ENCODE measurements at places on chromosomes 6 and 20.
A peak's percentile ranks its signal among the peaks of the same experiment; 100 is the strongest.

DNA sequence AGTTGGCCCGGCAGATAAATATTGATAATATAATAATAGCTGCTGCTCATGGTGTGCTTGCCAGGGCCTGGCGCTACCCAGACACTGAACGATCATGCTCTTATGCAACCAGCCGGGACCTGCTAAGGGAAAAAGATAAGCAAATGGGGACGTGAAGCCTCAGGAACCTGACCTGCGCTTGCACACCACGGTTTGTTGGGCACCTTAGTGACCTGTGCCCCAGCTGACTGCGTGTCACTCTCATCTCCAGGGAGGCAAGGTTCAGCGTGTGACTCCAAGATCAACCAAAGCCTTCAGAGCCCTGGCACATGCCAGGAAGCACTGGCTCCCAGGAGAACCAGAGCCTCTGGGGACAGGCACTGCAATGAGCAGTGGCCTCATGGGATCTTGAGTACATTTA lies 111.1 kb downstream of the AGPAT4 start:
- DNase-seq, result no peak

DNA sequence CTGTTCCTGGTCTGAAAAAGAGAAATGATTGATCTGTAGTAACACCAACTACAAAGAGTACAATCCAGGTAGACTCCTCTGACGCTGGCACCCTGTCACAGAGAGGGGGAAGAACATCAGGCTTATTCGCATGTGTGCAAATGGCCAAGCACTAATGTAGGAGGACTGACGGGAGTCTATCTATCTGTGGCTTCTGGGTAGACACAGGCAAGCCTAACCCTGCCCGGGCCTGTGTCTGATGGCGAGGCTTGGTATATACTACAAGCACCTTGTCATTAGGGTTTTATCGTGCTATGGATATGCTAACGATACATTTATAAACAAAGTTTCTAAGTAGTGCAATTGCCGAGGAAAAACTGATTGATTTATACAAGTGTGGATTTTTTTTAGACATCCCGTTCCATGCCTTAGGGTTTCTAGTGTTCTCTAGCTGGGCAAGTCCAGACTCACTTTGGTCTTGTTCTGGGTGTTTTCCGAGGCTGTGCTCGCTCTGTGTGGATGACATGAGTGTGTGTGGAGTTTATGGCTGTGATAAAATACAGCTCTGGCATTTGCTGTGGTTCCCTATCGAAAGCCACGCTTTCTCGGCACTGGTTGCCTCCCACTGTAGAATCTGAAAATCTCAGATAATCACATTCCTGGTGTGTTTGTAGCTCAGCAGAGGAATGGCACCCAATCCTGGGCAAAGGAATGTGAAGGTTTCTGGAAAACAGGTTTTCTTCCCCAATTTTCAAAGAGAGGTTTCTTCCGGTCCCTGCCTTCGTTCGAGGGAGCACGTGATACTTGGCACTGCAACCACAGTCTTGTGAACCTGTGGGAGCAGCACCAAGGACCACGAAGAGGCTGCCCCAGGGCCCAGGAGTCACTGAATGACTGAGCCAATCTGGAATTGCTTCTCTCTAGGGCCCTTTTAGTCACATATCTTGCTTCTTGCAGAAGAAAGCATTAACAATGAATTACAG lies 67.5 kb upstream of the EDN1 start:
- DNase-seq, result no peak

- DNase-seq, result no peak
These were observed 603 bp upstream of the RAB23 start for GRCh38 chr6:57222743-57223077.

GRCh38 chr20:63333241-63333836 lies 27.8 kb downstream of the CHRNA4 start:
- DNase-seq, result no peak

GRCh38 chr6:134421501-134421900 lies 103.6 kb upstream of the SGK1 start:
- no peak for DNase-seq

- peak; percentile 33 for DNase-seq
These were observed 2.8 kb upstream of the KCNQ2 start for GRCh38 chr20:63475209-63475608.

GRCh38 chr6:166643891-166644590 lies 17.0 kb upstream of the RPS6KA2 start:
- DNase-seq, result no peak

DNA sequence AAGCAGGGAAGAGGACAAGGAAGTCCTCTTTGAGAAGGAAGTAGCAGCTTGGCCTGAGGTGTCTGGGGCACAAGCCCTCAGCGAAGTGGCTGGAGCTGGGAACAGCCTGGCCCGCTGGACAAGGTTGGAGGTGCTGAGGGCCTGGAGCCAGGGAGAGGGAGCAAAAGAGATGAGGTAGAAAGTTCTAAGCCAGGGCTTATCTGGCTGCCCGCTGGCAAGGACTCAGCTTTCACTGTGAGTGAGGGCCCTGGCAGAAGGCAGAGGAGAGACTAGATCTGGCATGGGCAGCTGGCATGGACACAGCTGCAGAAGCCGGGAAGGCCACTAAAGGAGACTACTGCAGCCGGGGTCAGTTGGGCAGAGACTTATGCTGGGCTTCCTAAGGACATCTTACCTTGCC lies 21.8 kb upstream of the PCMTD2 start:
- DNase-seq, result no peak

DNA sequence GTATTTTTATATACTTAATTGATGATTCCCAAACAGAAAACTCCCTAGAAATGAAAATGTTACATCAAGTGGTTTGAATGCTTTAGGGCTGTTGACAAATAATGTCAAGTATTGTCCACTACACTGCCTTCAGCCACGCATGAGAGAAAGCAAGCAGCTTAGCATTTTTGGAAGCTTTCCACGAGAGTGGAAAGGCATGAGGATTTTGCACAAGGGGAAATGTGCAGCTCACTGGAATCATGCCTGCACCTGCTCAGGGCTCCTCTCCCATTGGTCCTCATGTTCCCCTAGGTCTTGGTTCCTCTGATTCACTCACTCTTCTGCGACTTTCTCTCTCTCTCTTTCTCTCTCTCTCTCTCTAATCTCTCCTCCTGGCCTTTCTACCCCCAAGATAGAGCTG lies 439.5 kb upstream of the CDH4 start:
- DNase-seq, result no peak

GRCh38 chr6:146550911-146551310 lies 7.3 kb downstream of the RAB32 start:
- no peak for DNase-seq

DNA sequence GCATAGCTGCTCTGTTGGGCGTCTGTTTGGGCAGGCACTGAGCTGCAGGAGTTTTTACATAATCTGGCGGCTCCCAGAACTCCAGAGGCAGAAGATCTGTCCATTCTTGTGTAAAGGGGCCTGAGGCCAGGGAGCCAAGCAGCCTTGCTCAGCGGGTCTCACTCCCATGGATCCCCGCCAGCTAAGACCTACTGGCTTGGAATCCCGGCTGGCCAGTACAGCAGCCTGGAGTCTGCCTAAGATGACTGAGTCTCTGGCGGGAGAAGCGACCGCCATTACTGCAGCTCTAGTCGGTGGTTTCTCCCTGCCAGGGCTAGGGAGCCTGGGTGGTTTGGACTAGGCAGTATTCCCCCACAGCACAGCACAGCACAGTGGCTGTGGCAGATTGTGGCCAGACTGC lies 268.4 kb upstream of the SYNCRIP start:
- no peak for DNase-seq

GRCh38 chr6:63634630-63635029 lies 972 bp upstream of the PHF3 start:
- DNase-seq, result no peak

- DNase-seq, result no peak
These were observed 143.4 kb upstream of the PHACTR1 start for GRCh38 chr6:12572896-12573827.

DNA sequence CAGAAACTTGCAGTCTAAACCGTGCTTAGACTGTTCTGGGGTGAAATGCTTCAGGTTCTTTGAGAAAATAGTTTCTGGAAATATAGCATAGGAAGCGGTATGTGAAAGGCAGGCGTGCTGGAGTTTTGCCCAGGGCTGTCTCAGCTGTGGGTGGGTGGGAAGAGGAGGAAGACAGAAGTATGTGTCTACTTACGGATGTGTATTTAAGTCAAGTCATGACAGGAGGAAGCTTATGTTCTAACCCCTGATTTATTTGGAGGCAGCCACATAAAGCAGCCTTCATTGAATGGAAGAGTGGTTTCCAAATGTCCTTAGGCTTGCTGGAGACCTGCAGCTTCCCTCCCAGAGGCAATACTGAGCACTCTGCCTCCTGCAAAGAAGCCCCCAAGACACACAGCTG lies 345.8 kb upstream of the PRND start:
- peak; percentile 19 for DNase-seq

GRCh38 chr20:14220986-14221385 lies 116.4 kb downstream of the FLRT3 start:
- no peak for DNase-seq

GRCh38 chr6:130423044-130423443 lies 57.2 kb downstream of the TMEM200A start:
- DNase-seq, result no peak

DNA sequence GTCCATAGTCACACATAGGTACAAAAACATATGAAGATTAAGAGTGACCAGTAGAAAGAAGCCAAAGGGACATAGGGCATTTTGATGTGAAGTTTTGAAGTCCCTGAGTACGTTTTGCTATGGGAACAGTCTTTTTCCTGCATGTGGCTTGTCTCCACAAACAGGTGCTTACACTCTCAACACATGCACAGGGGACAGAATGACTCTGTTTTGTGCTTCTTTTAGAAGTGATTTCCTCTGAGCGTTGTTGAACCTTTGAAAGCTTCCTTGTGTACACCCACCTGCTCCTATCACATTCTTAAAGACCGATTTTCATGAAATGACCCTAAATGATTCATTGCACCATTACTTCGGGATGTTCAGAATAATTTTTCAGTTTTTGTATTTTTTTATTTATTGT lies 338.8 kb upstream of the CDH4 start:
- DNase-seq, result no peak

DNA sequence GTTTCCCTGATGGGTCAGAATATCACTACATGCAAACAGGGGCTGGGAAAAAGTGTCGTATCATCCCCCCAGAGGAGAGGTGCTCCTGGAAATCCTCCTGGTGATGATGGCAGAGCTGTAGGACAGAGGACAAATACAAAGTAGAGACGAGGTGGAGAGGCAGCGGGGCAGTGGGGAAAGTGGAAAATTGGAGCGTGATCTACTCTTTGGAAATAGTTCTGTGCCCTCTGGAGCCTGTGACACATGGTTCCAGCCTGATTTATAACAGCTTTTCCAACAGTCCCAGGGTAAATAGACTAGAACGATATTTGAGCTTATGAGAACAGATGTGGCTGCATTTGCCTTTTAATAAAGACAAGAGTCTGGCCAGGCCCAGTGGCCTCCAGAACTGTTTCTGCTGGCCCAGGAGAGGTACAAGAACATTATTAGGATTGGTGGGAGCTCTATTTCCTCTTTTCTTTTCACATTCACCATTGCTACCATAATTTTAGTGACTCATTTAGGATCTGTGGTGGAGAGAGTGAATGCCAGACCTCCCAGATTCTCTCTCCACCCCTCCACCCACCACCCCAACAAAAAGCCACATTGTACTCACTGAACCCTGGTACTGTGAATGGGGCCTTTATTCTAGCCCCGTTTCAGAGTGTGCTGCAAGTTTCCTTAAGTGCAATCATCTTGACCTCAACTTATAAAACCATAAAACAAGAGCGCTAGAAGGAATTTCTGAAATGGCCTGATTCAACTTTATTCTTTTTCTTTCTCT lies 78.3 kb downstream of the BTBD3 start:
- DNase-seq, result no peak

DNA sequence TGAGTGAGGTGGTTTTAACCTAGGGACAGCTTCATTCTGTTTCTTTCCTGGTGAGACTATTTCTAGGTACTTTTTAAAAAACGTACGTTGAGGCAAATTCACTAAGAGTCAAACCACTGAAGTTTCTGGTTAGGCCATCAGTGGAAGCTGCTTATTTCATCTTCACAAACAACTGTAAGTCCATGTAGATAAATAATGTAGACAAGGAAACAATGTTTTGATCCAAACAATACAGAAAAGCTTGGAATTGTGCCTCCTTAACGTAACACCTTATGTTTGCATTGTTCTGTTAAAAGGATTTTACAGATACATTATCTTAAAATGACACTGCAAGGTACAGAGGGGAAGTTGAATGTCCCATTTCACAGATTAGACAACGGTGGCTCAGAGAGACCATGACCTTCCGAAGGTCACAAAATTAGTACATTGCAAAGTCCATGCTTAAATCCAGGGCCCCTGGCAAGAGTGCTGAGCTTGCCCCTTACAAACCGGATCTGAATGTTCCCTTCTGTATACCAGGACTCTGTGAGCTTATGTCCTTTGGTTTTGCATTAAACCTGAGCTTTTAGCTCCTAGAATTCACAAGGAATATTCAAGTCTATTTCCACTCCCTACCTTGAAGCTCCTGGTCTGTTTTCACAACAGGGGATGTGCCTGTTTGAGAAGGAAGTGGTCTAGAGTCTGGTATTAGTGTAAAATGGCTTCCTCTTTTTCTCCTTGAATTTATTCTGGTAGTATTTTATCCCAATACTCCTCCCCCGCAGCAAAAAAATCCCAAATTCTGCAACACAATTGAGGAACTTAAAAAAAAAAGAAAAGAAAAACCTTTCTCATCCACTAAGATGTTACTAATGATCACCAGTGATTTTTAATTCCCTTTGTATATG lies 28.9 kb upstream of the ZNF217 start:
- no peak for DNase-seq

GRCh38 chr20:6908673-6909072 lies 141.2 kb downstream of the BMP2 start:
- no peak for DNase-seq

DNA sequence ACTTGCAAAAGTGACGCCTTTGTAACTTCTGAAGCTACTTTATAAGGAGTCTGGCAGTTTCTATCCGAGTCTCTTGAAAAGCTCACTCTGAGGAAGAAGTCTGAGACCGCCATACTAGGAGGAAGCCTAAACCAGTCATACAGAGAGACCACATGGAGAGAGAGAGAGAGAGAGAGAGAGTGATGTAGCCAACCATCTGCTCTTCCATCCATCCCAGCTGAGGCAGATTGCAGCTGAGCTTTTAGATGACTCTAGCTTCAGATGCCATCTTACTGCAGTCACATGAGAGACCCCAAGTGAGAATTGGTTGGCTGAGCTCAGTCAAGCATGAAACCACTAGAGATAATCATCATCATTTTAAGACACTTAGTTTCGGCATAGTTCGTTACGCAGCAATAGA lies 15.0 kb upstream of the DTNBP1 start:
- no peak for DNase-seq

- no peak for DNase-seq
These were observed 978 bp downstream of the HLA-A start for GRCh38 chr6:29943053-29943966.

GRCh38 chr20:54397292-54398140 lies 77.9 kb upstream of the DOK5 start:
- no peak for DNase-seq

GRCh38 chr20:33000802-33001466 lies 3.3 kb downstream of the SUN5 start:
- DNase-seq, result no peak

GRCh38 chr6:151402228-151402627 lies 10.9 kb upstream of the ZBTB2 start:
- no peak for DNase-seq

- no peak for DNase-seq
These were observed 43.4 kb downstream of the SNRNP48 start for GRCh38 chr6:7633361-7633760.

Measured in renal cortex interstitium (tissue), 15 donors.